ENCODE measurements at places on chromosomes 12 and 14.

- no peak for DNase-seq
Measured at GRCh38 chr12:123442774-123443173, 6.3 kb upstream of the RILPL2 start.

DNA sequence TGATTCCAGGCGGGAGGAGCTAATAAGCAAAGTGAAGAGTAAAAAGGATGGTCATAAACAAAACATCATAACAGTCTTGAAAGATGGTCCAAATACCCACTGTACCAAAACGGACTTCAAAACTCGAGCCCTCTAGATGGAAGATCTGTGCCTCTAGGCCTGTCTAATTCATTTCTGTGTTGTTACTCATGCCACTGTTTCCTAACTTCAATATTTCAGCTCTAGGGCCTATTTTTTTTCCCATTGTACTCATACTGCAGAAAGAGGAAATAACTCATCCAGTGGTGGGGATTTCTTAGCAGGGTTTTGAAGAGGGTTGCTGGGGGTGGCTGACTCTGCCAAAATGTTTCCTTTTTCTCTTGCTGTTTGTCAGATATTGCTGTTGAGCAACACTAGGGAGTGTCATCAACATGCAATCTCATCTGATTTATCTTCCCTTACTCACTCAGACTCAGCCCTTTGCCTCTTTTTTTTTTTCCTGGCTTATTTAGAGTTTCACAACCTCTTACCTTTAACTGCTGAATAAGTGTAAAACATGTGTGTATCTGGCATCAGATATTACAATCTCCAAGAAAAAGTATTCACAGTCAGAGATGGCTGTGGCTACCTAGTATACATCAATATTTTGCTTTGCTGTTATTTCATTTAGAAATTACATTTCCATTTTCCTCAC is 189.6 kb downstream of the DUSP6 start:
- no peak for DNase-seq

- peak; percentile 79 for DNase-seq
Measured at GRCh38 chr12:19288603-19289244, 150.6 kb upstream of the AEBP2 start.

- peak; percentile 21 for DNase-seq
Measured at GRCh38 chr12:21613931-21614330, 9.3 kb upstream of the GYS2 start.

DNA sequence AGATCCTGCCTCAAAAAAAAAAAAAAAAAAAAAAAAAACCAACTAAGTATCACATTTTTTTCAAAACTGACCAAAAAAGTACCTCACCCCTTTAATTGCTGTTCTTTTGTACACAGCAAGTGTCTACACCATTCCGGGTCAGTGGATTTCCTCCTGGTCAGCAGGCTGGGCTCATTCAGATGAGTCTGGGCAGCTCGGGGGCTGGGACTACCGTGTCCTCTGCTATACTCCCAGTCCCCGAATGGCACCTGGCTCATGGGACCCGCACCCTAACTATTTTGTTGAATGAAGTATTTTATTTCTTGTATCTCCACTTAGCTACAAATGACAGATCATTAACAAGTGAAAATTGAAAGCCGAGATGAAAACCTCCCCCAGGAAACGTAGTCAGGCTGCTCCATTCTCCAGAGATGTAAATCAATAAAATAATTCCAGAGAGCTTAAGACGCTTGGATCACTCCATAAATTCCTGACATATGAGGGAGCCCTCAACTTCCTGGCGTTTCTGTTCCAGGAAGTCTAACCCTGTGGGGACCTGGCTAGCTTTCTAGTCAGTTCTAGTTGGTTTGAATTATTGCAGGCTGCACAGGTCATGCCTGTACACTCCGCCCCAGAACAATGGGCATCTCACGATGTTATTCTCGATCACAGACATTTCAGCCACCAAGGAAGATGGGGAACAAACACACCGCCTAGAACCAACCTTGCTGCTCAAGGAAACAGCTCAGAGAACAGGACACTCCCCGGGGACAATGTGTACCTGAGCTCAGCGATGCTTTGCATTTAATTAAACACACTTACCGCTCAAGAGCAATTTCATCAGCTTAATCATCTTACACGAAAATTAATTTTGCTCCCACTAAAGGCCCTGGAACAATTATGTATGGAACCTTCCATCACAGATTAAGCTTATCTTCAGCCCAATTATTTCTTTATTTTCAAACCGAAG is 76.3 kb downstream of the RIMBP2 start:
- DNase-seq: no peak

DNA sequence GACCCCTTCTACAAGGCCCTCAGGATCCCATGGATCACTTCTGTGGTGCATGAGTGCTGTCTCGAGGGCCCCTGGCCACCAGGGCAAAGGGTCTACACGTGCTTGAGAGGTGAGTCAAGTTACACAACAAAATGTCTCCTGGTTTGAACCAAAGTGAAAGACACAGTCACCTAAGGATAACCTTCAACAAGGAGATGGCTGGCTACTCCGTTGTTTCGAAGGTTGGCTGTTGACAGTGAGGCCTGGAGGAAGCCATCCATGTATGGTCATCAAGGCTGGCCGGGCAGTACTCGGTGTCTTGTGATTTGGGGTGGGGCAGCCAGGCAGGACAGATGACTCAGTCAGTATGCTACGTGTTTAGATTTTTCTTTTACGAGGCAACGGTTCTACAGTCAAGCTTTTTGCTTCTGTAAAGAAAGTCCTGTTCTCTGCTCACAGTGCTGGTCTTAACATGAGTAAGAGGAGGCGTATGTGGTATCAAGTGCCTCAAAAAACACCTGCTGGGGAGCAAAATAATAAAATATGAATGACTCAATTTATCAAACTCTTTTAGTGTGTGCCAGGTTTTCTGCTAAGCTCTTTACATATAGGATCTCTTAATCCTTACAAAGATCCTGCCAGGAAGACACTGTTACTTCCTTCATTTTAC is 18.0 kb upstream of the NT5DC3 start:
- DNase-seq: no peak

DNA sequence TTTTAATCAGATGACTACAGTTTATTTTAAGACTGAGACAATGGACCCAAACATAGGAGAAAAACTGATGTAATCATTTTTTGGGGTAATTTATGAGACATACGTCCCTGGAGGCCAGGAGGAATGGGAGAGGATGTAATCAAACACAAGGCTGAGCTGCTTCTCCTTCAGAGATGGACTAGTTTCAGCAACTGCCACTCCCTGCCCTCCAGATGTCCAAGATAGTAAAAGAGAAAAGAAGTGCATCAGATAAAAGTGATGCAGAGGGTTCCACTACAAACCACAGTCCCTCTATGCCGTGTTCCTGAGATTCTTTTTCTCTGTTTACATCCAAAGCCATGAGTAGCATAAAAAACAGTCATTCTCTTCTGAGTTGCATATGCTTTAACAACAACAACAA is 101.1 kb downstream of the DACT1 start:
- DNase-seq: no peak

GRCh38 chr12:12990700-12991468 is 9.2 kb downstream of the HEBP1 start:
- DNase-seq: no peak

DNA sequence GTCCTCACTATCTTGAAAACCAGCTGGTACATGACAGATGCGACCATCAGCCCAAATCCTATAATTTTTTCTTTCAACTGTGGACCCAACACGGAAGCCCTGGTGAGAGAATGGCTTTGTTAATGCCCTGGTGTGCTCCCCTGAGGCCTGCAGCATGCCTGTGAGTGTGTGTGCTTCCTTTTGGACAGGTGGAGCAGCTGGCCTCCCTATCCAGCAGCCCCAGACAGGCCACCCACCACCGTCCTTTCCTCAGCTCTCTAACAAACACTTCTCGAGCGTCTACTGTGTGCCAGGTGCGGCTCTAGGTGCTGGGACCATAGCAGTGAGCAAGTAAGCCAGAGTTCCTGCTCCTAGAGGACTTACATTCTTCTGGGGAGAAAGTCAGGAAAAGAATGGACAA is 78.9 kb upstream of the GZMB start:
- DNase-seq: no peak

DNA sequence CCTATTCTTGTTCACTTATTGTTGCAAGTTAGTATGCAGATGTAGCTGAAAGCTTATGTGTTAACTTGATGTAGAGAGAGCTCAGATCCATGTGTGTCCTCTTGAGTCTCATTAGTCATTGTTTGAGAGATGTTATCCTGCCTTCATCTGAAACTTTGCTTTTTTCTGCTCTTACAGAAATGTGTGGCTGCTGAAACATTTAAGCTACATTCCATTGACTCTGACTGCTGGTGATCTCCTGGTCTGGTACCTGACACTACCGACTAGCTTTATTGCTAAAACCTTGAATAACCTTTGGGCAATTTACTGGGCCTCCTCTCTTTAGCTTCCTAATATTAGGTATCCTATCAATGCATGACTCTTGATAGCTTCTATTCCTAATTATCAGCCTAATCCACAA is 705.6 kb upstream of the FOXG1 start:
- no peak for DNase-seq

GRCh38 chr12:125205386-125205785 is 140.2 kb downstream of the AACS start:
- no peak for DNase-seq

GRCh38 chr12:114238808-114239207 is 167.1 kb downstream of the TBX5 start:
- no peak for DNase-seq

DNA sequence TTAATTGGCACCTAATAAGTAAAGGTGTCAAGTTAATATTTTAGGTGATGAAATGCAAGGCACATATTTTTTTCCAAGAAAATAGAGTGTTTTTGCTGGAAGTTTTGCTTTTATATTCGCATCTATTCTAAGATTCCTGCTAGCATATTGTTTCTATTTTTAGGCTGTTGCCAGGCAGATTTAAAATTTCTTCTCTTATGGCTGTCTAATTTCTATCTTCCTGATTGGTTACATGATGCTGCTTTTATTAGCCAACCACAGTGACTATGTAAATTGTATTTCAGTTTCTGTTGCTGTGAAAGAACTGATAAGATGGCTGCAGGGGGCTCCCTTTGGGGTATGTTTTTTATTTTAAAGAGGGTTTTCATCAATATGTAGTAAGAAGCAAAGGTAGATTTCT is 42.7 kb downstream of the ATF7IP start:
- peak; percentile 81 for DNase-seq

- DNase-seq: peak; percentile 20
Measured at GRCh38 chr12:4486980-4487379, 41.4 kb upstream of the FGF6 start.

DNA sequence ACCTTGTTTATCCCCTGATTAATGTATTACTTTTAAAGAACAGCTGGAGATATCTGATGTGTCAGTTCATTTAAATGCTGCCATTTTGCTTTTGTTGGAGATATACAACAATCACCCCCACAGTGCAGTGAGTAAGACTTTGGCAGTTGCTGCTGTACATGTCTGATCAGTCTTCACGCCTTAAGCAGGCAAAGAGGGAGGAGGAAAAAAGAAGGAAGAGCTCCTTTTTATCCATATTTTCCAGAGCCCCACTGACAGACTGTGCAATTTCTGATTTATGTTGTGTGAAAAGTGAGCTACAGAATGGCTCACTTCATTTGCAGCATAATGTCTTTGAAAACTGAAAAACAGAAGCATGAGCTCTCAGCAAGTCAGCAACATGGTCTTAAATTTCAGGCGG is 319.7 kb upstream of the LRIG3 start:
- no peak for DNase-seq

DNA sequence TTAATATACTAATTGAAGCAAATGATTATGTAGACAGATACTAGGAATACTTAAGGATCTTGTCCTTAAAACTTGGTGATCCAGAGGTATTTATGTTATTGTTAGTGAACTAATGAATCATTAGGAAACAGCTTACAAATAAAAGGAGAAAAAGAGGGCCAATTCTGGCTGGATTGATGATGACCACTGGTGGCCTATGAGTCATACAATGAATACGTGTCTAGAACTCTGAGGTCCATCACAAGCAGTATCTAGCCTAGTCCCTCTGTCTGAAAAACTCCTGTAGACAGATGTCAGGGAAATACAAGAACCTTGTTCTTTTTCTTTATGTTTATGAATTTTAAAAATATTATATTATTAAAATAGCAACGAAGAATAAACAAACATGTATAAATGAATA is 51.7 kb upstream of the RTL1 start:
- DNase-seq: no peak

GRCh38 chr12:130192642-130193345 is 30.5 kb downstream of the FZD10 start:
- DNase-seq: no peak

DNA sequence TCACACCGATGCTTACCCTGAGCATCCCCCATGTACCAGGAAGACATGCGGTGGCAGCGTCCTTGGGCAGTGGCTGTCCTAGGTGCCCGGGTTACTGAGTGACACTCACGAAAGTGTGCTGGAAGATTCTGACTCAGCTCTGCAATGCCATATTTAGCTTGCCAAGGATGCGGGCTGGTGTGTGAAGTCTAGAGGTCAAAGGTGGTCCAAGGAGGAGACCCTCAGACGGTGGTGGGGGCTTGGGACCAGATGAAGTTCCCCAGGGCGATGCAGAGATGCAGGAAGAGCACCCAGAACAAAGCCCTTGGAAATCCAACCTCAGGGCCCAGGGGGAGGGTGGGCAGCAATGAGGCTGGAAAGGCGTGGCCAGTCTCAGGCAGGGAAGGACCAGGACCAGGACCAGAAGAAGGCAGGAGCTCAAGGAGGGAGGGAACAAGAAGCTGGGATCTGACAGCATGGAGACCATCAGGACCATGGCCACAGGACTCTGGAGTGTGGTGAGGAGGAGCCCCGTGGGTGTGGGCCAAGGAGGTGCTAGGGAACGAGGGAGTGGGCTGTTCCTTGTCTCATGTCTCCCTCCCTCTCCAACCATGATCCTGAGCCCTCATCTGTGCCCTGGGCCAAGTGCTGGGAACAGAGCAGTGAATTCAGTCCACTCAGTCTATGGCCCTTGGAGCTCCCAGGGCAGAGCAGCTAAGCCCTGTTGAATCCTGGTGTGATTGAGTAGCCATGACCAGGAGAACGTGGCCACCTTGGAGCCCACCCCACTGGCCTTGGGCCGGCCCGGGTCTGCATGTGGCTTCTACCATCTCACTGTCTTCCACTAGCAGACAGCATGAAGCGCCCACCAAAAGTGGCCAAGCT is 310.1 kb upstream of the DIO3 start:
- no peak for DNase-seq

GRCh38 chr14:21107283-21107800 is 6.5 kb downstream of the TMEM253 start:
- DNase-seq: no peak

DNA sequence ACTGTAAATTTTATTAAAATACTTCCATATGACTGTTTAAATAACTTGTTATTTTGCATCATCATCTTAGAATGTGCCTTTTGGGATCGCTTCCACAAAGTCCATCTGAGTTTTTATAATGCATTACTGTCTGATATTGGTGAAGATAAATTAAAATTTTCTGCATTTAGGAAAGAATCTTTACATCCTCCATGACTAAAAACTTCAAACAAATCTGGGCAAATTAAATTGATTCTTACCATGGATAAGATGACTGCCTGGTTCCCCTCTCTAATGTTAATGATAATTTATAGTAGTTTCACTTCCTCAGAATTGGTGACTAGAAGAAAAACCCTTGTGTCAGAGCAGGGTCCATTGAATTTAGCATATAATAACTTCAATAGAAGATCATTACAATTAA is 94.7 kb upstream of the SLC38A4 start:
- no peak for DNase-seq

GRCh38 chr14:23358042-23358441 is 5.4 kb upstream of the SLC22A17 start:
- DNase-seq: no peak
